ENCODE measurements at places on chromosomes 11 and 22.
A peak's percentile ranks its signal among the peaks of the same experiment; 100 is the strongest.

DNA sequence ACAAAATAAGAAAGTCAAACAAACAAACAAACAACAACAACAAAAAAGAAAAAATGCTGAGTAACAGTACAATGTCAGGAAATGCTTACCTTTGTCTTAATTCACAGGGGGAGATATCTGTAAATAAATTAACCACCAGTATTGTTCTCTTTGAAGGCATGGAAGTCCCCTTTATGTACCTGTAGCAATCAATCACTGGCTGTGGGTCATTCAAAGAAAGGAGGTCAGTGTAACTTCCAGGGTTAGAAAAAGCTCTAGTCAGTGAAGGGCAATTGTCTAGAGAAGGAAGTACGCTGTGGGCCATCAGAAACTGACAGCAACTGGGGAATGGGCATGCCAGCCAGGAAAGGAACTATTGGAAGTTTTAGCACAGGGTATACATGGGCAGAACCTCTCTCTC, 121.5 kb upstream of the LUZP2 start:
- DNase-seq: no peak

GRCh38 chr11:8773916-8774539, 91.4 kb downstream of the RPL27A start:
- no peak for DNase-seq

GRCh38 chr22:24697621-24698082, 76.9 kb downstream of the PIWIL3 start:
- DNase-seq: no peak

GRCh38 chr22:45270095-45271020, 14.4 kb upstream of the UPK3A start:
- no peak for DNase-seq

GRCh38 chr11:120511820-120512738, 531 bp downstream of the GRIK4 start:
- DNase-seq: no peak

GRCh38 chr11:76792505-76793264, 9.5 kb downstream of the TSKU start:
- DNase-seq: no peak

GRCh38 chr11:72009156-72009555, 10.4 kb downstream of the IL18BP start:
- no peak for DNase-seq

DNA sequence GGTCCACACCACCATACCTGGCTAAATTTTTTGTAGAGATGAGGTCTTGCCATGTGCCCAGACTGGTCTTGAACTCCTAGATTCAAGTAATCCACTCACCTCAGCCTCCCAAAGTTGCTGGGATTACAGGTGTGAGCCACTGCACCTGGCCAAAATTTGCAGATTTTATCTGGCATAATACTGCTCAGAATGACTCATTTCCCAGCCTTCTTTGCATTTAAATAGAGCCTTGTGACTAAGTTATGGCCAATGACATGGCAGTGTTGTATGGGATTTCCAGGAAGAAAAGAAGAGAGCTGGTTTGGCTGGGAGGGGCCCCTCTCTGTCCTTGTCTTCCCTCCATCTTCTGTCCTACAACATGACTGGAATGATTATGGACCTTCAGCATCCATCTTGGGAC, 55.8 kb downstream of the CCDC34 start:
- no peak for DNase-seq

- DNase-seq: no peak
Measured at GRCh38 chr22:43964314-43964857, 9.1 kb downstream of the SAMM50 start.

- DNase-seq: no peak
Measured at GRCh38 chr11:113934761-113935160, 30.2 kb downstream of the HTR3B start.

- DNase-seq: peak; percentile 3
Measured at GRCh38 chr22:48245196-48245485, 1482.7 kb downstream of the TBC1D22A start.

DNA sequence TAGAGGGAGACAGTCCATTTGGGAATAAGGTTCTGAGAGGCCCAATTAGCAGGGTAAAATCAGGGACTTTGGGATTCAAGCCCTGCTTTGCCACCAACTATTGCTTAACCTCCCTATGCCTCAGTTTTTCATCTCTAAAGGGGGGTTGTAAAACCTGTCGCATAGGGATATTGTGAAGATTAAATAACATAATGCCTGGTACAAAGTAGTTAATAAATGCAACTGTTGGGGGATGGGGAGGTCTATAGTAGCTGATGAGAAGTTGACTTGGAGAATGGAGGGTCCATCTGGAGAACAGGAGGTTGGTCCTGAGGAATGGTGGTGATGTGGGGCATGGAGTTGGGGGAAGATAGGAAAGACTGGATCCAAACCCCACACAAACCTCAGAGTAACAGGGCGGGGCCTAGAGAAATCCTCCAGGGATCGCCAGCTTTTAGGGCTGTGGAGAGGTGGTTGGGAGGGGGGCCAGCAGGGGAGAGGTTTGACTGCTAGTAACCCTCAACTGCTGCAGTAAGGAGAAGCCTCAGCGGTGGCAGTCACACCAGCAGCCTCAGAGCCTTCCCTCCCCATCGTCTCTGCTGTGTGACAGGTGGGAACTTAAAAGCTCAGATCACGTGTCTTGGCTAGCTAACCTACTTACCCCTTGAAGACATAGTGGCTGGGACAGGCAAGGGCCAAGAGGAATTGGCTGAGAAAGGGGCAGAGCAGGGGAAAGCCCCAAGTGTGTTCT, 1.1 kb upstream of the ABCG4 start:
- DNase-seq: no peak

DNA sequence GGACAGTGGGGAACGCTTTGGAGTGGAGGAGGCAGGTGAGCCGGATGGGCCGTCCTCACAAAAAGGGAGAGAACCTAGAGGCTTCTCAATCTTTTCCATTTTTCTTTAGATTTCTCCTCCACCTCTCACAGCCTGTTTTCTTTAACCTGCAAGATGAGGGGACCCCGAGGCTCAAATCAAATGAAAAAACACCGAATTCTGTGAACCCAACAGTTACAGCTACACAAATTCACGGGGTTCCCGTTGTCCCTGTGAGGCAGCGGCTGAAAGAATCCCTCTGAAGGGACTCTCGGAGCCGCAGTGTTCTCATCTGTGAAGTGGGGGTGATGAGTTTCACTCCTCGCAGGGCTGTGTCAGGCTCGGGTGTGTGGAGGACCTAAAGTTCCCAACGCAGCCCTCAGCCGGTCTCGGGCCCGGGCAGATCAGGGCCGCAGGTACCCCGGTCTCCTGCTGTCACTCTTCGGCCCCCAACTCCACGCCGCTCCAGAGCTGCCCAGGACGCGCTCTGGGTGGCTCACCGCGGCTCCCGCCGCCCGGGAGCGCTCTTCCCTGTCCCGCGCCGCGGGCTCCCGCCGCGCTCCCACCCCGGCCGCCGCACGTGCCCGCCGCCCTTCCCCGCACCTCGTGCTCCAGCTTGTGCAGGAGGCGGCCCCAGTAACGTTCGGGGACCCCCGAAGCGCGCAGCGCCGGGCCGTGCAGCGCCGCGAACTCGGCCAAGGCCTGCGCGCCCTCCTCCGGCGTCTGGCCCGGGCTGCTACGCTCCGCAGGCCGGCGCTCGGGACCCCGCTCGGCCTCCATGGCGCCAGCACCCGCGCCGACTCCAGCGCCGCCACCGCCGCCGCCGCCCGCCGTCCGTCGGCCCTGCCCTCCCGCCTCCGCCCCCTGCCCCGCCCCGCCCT, at the start of gene TTLL12:
TSS of gene TTLL12 (minus strand) at position 863 of the 899 bp plus-strand sequence. CDS start at position 798, 65 bp downstream.
- DNase-seq: peak; percentile 64

GRCh38 chr11:11081288-11081687, 223.4 kb upstream of the ZBED5 start:
- no peak for DNase-seq

DNA sequence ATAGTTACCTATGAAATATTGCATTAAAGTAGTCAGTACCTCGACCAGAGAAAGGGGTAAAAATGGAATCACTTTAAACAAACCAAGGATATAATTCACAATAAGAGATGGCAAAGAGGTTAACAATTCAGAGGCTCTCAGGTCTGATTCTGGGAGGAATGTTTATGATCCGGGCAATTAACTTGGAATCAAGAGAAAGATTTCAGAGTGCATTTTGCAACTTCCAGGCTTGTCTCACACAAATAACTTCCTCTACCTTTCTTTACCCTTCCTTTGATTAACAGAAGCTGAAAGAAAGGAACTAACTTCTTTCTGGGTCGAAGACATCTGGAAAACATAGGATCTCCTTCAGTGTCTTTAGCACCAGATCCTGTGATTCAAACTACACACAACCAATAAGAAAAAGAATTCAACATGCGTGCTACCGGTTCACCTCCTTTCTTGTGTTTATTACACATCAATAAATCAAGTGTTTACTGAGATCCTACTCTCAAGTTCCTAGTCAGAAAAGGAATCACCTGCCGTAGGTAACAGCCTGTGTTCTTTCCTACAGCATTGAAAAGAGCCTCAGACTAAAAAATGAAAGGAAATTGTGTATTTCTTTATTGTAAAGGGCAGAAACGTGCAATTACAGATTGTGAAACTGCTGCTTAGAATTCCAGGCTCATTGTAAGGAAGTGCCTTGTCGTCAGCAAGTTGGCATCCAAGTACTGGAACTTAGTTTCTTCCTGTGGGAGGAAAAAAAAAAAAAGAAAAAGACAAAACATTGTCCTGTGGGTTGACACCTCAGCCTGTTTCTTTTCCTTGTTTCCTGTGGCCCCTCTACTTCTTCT, 29.5 kb downstream of the CARD18 start:
- no peak for DNase-seq

DNA sequence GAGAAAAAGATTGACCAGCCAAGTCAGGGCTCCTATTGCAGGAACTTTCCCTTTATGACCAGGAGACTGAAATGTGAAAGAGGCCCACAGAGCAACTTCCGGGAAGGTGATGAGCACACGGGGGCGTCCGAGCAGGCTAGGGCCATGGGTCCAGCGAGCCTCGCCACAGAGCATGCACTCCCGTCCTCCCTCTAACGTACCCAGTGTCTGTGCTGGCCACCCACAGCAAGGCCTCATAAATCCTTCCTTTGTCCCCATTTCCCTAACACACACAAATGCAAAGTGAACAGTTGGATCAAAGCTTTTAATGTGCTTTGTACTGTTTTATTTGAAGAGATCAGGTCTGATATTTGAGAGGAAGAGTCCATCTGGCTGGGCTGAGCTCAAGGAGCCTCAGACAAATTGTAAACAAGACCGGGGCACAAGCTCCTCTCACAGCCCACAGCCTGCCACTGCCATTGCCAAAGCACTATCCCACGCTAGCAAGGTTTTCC, 44.3 kb downstream of the BLID start:
- DNase-seq: no peak

GRCh38 chr22:35894937-35895708, 133.5 kb downstream of the RBFOX2 start:
- DNase-seq: no peak

DNA sequence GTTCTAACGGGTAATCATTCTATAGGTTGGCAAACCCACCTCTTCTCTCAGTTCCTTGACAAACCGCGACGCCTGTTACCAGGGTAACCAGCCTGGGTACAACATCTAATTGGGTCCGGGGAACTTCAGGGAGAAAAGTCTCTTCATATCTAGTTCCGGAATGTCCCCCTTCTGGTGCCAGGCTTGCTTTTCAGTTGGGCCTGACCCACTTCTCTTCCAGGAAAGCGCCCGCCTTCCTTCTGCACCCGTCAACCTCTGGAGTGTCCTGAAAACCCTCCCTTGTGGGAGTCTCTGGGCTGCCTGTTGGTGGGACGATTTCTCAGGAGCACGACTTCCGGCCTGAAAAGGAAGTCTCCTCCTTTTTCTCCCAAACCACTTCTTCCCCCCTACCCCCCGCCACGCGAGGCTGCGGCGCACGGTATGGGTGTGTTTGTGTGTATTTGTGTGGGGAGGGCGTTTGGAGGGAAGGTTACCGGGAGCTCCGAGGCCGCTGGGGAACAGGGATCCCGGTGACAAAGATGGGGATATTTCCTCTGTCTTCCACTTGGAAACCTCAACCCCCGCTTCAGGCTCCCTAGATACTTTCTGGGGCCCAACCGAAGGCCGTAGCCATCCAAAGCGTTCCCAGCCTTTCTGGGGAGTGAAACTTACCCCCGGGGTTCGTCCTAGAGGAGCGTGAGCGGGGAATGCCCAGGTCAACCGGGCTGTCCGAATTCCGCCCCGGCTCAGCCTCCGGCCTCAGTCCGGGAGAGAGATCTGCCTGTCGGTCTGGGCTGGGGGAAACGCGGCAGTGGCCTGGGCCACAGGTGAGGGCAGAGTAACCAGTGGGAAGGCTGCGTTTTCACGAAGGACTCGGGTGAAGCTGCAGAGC, at the start of the genes NKAPD1 and PIH1D2:
TSS of gene NKAPD1 (plus strand) at position 359 of the 871 bp plus-strand sequence. CDS start 1,276 bp downstream, outside the sequence.
TSS of gene PIH1D2 (minus strand) at position 77 of the 871 bp plus-strand sequence. CDS start 843 bp downstream, outside the sequence.
- DNase-seq: peak; percentile 88

GRCh38 chr11:12717851-12718291, 43.6 kb downstream of the TEAD1 start:
- DNase-seq: peak; percentile 38

DNA sequence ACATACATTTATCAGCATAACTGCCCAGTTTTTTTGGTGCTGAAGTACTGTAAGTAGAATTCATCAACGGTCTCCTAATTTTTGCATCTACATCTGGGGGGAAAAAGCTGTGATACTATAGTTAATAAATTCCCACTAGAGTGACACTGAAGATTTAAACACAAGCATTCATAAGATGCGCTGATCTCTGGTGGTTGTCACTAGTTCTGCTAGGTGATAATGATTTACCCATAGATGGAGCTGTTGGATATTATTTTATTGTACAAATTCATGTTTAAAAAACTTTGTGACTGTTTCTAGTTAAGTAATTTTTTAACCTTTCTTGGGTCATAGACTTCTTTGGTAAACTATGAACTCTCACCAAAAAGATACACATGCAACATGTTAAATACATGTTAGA, 106.6 kb downstream of the EMSY start:
- no peak for DNase-seq

GRCh38 chr22:41780746-41781505, 19.6 kb upstream of the CCDC134 start:
- DNase-seq: peak; percentile 95

GRCh38 chr11:43944761-43945311, 2.4 kb downstream of the C11orf96 start:
- peak; percentile 26 for DNase-seq

- no peak for DNase-seq
Measured at GRCh38 chr11:47686151-47686550, 29.0 kb downstream of the AGBL2 start.

DNA sequence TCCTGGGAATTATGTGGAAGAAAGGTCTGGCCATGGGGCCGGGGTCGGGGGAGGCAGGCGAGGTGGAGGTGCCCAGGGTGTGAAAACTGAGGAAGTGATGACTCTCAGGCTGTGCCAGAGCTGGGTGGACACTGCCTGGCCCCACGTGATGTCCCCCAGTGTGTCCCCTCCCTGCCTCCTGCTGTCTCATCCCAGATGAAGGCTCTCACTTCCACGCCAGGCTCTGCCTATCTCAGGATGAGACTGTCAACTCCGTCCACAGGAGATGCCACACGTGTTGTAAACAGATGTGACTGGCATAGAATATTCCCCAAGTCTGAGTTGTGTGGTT, 51.4 kb downstream of the RPS6KA4 start:
- no peak for DNase-seq

- no peak for DNase-seq
Measured at GRCh38 chr11:134125507-134125906, 56.6 kb downstream of the JAM3 start.

- DNase-seq: peak; percentile 31
Measured at GRCh38 chr11:73154178-73154577, 12.1 kb upstream of the FCHSD2 start.
